Fibroblast of skin of right quadriceps (primary cell): ENCODE measurements at places on chromosomes 12 and 14.

- DNase-seq = peak; percentile 92
These were observed 13.0 kb downstream of the TMEM52B start for GRCh38 chr12:10191865-10192264.

- no peak for DNase-seq
These were observed 282.4 kb downstream of the DPF3 start for GRCh38 chr14:72611506-72611905.

- no peak for DNase-seq
These were observed 96.8 kb downstream of the MYRFL start for GRCh38 chr12:69921831-69922230.

DNA sequence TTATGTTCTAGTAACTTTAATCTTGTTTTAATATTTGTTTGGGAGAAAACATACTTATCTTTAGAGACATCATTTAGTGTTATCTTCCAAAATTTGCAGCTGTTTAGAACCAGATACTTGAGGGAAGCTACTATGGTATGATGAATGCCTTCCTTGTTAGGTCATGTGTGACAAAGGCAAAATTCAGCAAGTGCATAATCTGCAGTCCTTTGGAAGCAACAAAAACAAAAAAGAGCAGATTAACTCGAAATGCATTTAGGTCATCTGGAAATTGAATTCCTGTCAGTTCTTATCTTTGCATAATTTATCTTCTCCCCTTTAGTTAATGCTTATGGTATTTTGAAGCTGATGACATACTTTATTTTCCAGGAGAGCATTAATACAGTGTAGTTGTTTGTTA lies 3.5 kb downstream of the FBXO34 start:
- DNase-seq = peak; percentile 38

DNA sequence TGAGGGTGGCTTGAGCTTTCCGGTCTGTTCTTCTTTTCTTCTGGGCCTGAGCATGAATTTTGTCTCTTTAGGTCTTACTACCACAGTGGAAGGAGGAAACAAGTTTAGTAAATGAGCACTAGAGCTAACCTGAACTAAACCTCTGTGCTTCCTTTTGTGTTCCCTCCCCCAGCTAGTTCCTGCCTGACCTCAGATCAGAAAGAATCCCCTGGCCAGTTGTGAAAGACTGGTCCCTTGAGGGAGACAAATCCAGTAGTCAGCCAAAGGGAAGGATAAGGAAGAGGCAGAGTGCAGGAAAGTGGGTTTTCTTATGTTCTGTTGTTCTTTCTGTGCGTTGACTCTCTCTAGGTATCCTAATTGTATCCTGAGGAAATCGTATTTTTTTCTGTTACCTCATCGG lies 17.5 kb downstream of the ZNF664 start:
- DNase-seq = peak; percentile 71
